ENCODE measurements at places on chromosomes 2 and 18. TPM values are rescaled to one million over a fixed set of nuclear protein-coding genes. Genes with fewer than 3 reads are reported as not detected.

The MROH2A gene
- total RNA-seq: not detected

DNA sequence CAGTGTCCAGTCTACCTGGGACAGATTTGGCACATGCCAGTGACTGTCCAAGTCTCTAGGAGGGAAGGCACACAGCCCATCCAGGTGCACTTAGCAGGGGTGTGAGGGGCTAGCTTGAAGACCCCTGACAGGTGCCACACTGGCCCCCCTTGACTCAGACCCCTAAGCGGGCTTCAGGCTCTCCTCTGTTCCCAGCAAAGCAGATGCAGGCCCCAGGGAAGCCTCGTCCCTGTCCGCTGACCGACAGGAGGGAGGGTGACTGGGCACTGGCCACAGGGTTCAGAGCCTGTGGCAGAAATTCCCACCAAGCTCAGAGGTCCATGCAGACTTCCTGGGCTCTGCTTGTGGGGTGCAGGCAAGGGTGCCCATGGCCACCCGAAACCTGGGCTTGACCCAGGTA, 239.8 kb upstream of the MYT1L start:
- no peak for DNase-seq

DNA sequence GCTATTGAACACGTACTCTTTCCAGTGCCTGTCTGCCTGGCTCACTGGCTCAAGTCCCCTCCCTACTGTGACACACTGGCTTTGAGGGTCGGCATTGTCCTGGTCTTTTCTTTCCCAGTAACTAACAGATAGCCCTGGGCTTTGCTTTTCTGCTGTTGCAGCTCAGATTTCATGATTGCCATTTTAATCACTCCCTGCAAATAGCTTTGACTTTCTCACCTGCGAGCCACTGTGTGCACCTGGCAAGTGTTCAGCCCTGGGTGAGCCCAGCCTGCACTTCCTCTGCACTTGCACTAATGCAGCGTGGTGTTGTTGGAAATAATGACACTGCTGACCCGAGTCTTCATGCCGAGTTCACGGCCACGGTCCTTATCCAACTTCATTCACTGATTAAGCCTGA, 52.9 kb downstream of the DCDC2C start:
- no peak for DNase-seq

DNA sequence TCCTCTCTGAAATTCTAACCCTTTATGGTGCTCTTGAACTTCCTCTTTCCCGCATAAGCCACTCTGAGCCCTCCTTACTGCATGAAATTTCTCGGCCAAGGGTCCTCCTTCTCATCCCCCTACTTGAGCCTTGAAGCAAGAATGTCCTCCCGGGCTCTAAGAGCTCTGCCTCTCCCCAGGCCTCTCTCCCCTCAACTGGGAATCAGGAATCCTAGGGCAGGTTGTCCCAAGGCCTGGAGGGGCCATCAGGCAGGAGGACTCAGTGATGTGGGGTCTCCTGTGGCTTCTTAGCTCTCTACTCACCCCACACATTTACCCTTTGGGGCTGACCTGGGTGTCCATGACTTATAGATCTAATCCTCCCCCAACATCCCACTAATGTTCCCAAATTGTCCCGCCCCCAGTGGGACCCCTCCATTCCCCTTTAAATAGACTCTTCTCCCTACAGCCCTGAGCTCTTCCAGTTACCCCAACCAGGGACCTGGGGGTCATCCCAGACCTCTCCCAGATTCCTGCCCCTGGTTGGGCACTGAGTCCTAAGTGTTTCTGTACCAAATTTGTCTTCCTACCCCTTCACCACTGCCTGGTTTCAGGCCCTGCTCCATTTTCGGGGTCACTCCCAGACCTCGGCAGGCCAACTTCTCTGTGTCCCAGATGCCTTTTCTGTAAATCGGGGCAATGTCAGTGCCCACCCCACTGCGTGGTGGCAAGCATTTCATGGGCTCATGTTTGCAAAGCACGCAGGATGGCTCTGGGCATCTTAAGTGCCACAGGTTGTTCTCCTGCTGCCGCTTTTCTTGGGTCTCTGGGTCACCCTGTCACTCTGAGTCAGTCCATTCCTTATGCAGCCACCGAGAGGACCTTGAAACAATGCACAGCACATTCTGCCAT, 171.2 kb downstream of the ASB1 start:
- no peak for DNase-seq

DNA sequence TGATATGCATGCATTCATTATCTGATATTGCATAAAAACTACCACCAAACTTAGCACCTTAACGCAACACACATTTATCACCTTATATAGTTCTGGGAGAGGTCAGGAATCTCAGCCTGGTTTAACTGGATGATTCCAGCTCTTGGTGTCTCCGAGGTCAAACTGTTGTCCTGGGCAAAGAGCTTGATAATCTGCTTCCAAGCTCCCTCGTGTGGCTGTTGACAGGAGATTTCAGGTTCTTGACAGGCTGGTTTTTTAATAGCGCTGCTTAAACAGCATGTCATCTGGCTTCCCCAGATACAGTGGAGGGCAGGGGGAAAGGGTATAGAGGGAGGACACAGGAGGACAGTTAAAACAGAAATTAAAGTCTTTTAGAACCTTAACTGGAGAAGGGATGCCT, 785.0 kb downstream of the CNTNAP5 start:
- DNase-seq: no peak

- DNase-seq: no peak
Observed at GRCh38 chr2:191847764-191848163, 876 bp upstream of the CAVIN2 start.
